ENCODE measurements at places on chromosomes 6 and 20. TPM values are rescaled to one million over a fixed set of nuclear protein-coding genes. Genes with fewer than 3 reads are reported as not detected.

Gene SYTL3
- total RNA-seq: 4.2 TPM

Gene PRL
- total RNA-seq: not detected

Gene PCK1
- total RNA-seq: not detected

Gene SRSF3
- total RNA-seq: 219 TPM

Gene COL12A1
- total RNA-seq: 686 TPM

Gene MUC22
- not detected for total RNA-seq

Gene AIF1
- total RNA-seq: not detected

Gene TXLNB
- 0.46 TPM for total RNA-seq
